ENCODE measurements at places on chromosomes 11 and 22.
A peak's percentile ranks its signal among the peaks of the same experiment; 100 is the strongest.

- no peak for DNase-seq
Observed at GRCh38 chr11:32487270-32487669, 51.9 kb upstream of the WT1 start.

GRCh38 chr11:66264914-66265313, 3.5 kb upstream of the RAB1B start:
- DNase-seq = peak; percentile 33

DNA sequence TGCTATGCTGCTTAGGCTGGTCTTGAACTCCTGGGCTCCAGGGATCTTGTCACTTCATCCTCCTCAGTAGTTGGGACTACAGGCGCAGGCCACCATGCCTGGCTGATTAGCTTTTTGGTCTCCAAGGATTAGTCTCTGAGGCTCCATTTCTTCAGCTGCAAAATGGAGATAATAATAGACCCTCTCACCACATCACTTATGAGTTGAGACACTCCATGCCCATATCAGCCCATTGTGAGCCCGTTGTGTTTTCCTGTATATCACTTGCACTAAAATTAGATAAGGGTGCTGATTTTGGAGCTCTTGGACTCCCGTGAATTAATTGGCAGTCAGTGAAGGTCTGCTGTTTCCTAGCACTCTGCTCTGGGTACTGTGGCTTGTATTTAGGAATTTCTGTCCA, 36.0 kb downstream of the DEPDC5 start:
- no peak for DNase-seq

DNA sequence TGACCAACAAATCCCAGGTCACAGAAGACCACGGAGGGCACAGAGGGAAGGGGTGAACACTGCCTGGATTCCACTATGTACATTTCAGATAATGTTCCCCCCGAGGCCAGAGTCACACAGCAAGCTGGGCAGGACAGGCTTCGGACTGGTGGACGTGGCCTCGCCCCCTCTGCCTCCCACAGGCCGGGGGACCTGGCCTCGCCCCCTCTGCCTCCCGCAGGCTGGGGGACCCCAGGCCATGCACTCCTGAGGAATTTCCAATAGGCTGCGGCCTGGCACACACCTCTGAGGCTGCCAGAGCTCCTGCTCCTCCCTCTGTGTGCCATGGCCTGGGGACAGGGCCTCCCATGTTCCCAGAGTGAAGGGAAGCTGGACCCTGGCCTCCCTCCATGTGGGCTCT, 1352.8 kb downstream of the BRD1 start:
- DNase-seq = no peak

GRCh38 chr11:17423533-17424310, 35.3 kb upstream of the KCNJ11 start:
- no peak for DNase-seq

DNA sequence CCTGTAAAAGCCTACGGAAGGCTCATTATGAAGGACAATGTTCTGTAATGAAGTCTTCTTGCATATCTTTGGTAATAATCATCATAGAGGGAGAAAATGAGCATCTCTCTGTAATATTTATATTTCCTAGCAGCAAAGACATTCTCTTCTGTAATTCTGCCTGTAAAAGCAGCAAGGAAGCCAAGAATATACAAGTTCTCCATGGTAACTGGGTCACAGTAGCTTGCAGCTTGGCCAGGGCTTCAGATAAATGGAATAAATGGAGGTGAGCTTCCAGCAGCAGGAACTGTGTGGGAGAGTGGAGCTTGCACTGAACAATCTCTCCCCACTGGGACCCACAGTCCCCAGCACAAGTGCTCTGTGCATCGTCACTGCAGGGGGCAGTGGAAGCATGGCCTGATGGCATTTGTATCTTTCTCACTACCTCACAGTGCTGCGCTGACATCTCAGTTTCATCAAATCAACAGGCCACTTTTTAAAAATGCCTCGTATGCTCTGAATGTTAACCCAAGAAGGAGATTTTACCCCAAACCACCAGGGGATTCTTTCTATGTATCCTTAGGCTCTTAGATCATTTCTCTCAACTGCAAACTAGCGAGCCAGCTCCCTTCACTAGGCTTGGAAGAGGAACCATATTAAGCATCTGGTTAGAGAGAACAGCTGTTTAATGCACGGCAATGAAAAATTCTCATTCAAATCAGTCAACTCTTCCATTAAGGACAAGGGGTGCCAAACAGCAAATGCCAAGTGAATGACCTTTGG, 1059.7 kb downstream of the OPCML start:
- no peak for DNase-seq

DNA sequence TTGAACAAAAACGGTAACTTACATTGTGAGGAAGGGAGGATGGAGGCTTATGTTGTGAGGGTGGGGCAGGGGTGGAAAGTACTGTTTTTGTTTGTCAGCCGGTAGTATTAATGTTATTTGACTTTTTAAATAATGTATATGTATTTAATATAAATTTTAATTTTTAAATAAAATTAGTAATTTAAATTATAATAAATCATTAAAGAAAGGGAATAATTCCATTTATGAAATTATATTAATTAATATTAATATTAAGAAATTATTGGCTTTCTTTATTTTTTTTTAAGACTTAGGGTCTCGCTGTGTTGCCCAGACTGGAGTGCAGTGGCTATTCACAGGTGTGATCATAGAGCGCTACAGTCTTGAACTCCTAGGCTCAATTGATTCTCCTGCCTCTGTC, 24.0 kb upstream of the TNRC6B start:
- no peak for DNase-seq

GRCh38 chr11:34487430-34487829, 26.2 kb downstream of the ELF5 start:
- no peak for DNase-seq

- DNase-seq = no peak
Observed at GRCh38 chr22:26482161-26482560, 1.4 kb downstream of the HPS4 start.

DNA sequence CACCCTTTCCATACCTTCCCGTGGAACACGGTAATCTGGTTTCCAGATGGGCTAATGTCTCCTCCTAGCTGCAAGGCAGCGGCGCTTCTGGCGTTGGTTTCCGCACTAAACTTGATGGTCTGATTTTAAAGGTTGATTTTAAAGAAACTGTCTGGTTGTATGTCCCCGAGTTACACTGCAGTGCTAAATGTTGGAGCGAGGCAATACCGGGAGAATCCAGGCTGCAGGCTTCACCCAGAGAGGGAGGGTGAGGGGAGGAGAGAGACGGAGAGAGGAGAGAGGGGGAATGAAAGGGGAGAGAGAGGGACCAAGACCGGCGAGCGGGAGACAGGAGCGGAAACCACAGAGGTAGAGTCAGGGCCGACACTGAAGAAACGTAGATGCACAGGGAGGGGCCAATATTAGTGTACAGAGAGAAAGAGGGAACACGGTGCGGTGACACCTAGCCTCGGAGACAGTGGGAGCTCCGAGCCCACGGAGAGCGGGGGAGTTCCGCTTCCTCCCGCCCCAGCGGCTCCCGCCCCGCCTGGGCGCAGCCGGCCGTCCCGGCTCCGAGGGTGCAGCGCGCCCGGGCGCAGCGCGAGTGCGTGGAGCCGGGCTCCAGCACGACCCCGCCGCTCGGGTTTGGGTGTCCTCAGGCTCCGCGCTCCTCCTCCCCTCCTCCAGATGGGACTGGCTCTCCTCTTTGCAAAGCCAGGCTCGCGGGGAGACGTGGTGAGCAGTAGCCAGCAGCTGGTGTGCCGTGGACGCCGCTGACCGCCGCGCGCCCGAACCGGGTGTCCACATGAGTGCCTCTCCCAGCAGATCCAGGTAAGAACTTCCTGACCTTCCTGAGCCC, 71.9 kb upstream of the GRAMD1B start:
- no peak for DNase-seq

DNA sequence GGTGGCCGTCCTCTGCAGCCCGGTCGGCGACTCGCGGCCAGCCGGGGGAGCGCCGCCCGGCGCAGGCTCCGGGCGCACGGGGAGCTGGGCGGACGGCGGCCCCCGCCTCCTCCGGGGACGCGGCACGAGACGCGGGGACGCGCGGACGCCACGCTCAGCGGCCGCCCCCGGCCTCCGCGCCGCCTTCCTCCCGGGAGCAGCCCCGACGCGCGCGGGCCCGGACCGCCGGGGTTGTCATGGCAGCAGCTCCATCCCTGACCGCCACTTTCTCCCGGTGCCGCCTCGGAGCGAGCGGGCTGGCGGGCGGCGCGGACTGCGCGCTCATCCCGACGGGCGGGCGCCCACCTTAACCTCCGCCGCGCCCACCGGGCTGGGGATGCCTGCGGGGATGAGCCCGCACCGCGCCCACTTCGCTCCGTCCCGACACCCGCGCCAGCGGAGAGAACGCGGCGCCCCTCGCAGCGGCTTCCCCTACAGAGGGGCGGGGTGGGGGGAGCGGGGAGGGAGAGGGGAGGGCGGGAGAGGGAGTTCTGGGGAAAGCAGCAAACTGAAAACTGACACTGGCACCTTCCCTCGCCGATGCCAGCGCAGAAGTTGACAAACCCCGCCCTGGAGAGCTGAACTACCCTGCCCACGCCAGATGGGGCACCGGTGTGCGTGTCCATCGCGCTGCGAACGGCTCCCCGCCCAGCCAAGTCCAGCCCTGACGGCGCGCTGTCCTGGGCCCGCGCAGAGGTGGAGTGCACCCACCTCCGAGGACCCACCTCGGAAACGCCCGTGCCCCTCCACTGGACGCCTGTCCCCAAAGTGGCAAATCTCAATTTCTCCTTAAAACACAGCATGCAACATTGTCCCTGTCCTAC, 588.4 kb downstream of the OPCML start:
- DNase-seq = no peak

GRCh38 chr22:22933807-22934542, 46.4 kb downstream of the IGLL5 start:
- no peak for DNase-seq

GRCh38 chr11:121790430-121790829, 325.6 kb downstream of the BLID start:
- DNase-seq = no peak

GRCh38 chr11:2305788-2306451, 4.1 kb downstream of the TSPAN32 start:
- no peak for DNase-seq

- no peak for DNase-seq
Observed at GRCh38 chr11:120306519-120307242, 18.4 kb upstream of the TLCD5 start.

DNA sequence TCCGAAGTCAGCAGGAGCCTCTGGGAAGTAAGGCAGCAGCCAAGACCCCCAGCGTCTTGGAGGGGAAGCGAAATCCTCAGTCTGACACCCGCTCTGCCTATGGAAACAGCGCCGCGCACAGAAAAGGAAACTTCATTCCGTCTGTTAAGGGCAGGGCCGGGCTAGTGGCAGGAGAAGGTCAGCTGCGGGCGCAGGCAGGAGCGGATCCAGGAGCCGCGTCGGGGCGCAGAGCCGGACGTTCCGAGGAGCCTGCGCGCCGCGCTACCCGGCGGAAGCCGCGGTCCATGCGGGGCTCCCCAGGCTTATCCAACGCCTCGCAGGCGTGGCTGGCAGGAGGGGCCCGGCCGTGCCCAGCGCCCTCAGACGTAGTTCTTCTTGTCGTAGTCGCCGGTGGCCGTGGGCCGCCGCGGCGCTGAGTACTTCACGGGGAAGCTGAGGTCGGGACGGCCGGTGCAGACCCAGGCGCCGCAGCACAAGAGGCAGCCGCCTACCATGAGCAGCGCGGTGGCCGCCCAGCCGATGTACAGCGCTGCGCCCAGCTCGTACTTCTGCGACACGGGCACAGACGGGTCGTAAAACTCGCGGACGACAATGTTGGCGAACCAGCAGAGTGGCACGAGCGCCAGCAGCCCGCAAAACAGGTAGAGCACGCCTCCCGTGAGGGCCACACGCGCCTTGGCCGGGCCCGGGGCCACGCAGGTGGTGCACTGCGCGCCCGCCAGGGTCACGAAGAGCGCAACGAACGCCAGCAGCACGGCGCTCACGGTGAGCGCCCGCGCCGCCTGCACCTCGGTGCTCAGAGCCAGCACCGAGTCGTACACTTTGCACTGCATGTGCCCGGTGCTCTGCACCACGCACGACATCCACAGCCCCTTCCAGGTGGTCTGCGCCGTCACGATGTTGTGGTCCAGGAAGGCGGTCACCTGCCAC, 705 bp downstream of the CLDN5 start:
- DNase-seq = no peak

- no peak for DNase-seq
Observed at GRCh38 chr11:95700471-95700817, 89.1 kb downstream of the FAM76B start.

GRCh38 chr22:19002684-19003038, 66.6 kb upstream of the PRODH start:
- DNase-seq = no peak

DNA sequence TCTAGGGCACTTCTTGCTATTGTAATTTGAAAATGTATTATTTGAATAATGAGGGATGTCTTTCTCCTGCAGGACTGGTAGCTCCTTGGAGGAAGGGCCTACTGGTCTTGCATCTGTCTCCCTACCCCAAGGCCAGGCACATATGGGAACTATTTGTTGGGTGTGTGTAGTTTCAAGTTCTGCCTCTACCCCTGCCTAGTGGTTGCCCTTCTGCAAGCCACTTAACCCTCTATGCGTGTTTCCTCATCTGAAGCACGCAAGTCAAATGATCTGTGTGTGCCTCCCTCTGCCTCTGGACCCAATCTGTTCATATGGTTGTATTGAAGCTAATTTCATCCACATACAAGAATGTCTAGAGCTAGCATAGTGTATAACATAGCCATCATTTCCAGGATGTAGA, 67.0 kb downstream of the WNT11 start:
- DNase-seq = no peak

DNA sequence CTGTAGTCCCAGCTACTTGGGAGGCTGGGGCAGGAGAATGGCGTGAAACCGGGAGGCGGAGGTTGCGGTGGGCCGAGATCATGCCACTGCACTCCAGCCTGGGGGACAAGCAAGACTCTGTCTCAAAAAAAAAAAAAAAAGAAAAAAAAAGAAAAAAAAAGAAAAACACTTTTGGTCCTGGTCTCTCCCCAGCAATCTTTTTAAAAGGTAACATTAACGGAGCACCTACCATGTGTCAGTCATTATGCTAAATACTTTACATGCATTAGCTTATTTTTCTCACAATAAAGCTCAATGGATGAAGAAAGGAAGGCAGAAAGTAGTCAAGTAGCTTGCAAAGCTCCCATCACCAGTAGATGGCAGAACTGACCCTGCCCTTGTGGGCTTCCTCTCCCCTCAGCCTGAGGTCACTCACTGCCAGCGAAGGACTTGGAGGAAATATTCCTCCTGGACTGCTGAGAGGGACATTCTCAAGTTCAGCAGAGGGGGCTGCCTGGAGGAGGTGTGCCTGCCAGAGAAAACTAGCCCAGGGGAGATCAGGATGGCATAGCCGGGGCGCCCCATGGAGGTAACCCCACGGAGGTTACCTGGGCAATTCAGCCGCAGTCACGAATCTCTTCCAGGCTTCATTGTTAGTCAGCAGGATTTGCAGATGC, 15.5 kb downstream of the APOL3 start:
- no peak for DNase-seq

DNA sequence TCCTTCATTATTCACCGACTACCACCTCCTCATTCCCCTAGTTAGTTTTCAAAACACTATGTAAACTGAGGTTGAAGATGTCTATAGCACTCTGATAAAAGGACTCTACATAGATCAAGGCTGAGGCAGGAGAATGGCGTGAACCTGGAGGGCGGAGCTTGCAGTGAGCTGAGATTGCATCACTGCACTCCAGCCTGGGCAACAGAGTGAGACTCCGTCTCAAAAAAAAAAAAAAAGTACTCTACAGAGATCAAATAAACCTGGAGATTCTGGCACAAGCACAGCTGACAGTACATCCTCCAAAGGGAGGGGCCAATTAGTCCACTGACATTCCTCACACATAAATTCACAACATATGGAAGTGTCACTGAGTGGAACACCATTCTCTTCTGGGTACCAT, 31.0 kb downstream of the TSG101 start:
- no peak for DNase-seq

Data from stimulated activated naive CD4-positive, alpha-beta T cell treated with Interleukin-2 at 50 U/mL for 16 hours (primary cell).